ENCODE measurements at places on chromosomes 3 and 15.

DNA sequence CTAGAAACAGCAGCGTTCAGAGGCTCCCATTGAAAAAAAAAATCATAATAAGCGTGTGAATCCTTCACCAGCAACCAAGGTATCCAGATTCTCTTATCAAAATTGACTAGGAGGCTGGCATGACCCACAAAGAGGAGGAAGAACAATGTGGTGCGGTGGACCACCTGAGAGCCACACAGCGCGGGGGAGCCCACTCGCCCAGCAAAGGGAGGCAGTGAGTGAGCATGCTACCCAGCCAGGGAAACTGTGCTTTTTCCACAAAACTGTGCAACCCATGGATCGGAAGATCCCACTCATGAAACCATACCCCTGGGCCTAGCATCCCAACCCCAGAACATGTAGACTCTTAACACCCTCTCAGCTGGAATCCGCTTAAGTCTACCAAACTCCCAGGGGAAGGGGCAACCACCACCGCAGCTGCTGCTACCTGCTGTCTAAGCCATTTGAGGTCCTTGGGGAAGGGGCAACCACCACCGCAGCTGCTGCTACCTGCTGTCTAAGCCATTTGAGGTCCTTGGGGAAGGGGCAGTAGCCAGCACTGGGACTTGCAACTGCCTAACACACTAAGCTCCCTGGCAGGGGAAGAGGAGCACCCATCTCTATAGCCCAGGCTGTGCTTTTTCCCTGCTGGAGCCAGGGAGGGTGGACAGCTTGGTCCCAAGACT, 102.8 kb upstream of the CLDN18 start:
- no peak for DNase-seq

DNA sequence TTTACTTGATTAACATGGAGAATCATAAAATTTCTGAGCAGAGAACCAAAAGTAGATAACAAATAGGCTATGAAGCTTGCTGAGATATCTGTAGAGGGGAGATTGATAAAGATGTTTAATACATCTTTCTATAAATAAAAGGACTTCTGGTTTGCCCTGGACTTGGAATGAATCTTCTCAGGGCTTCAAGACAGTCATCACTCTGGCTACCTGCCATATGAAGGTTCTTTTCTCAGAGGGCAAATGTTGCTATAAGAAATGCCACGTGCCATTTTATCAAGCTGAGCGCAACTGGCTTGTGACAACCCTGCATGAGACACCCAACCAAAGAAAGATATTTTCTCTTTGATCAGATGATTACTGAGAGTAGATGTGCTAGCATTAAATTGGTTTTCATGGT, 192.5 kb downstream of the WNT5A start:
- no peak for DNase-seq

GRCh38 chr3:188468662-188469061, 314.7 kb downstream of the LPP start:
- no peak for DNase-seq

DNA sequence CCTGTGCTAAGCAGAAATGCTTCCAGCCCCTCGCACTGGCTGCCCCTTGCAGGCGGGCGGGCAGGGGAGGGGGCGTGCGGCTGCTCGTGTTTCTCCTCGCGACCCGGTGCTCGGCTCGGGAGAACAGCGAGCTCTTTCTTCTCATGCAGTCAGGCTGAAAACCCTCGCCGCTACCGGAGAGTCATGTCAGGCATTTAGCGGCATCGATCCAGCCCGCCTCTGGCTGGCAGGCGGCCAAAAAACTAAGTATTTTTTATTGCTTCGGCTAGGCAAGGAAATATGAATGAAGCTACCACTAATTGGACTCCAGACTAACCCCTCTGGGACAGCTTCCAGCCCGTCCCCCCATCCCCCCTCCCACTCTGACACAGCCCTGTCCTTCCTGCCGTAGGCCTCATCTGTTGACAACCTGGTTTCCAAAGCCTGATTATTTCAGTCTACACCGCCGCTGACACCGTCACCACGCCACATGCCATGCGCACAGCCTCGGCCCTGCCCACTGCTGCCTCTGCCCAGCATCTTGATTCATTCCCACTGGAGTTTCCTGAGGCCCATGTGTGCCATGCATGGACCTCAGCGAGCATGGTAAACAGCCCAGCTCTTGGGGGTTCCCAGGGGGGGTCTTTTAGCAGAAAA, 35.3 kb downstream of the TLE3 start:
- DNase-seq = no peak

All from GM06990 (cell line).